Activated naive CD4-positive, alpha-beta T cell treated with anti-CD3 and anti-CD28 coated beads, Interleukin-2, amount 50 U/mL, for 16 hours (primary cell): ENCODE measurements at places on chromosomes 1 and 21.

GRCh38 chr1:25103164-25103795, 129.0 kb downstream of the SYF2 start:
- no peak for DNase-seq

- no peak for DNase-seq
Measured at GRCh38 chr1:56397811-56398231, 181.5 kb downstream of the PLPP3 start.

- no peak for DNase-seq
Measured at GRCh38 chr21:39721885-39722284, 23.1 kb upstream of the IGSF5 start.

DNA sequence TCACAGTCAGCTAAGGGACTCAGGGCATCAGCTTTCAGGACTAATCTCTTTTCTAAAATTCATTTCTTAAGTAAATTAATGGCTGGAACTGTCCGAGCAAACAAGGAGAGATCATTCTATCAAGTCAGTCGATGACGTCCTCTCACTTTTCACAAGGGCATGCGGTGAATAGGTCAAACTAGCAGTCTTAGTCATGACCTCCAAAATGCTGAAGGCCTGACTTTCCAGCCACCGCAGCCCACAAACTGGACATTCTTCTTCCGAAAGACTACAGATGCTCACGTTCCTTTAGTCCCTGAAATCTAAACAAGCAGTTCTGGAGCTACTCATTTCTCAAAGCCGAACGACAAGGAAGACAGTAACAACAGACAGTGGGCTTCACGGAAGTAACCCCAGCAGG, 127.9 kb downstream of the TIAM1 start:
- no peak for DNase-seq

- DNase-seq = no peak
Measured at GRCh38 chr1:107318932-107319331, 178.1 kb downstream of the NTNG1 start.

GRCh38 chr1:205973377-205974232, 29.6 kb downstream of the RAB7B start:
- DNase-seq = no peak

DNA sequence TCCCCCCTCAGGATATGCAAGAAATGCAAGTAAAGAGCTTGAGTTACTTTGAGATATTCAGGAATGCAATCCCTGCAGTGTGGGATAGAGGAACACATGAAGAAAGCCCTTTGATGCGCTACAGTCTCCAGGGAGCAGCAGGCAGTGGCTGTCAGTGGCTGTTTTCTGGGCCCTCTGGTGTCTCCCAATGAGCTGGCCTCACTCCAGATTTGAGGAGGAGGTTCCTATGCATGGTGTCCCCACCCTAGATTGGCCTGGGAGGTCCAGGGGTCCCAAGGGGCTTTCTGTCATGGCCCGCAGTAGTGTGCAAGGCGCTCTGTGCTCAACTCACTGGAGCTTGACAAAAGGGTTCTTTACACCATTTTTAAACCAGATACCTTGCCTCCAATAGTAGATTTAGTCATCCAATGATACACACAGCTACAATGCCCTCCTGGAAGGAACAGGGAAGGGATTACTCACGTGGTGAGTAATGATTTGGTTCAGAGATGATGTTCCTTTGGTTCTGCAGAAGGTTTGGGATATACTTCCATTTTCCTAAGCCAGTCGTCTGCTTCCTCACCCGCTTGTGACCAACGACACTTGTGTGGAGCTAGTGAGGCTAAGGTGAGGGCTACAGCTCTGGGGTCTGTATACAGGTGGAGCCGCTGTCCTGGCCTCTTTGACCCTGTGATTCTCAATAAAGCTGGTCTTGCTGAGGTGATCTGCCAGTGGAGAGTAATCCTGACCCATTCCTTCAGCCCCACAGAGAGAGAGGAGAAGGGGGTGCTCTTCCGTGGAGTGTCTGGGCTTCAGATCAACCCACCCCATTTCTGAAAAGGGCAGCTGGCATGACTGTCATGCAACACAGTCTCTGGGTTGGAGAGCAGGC, 6.6 kb downstream of the BATF3 start:
- no peak for DNase-seq

DNA sequence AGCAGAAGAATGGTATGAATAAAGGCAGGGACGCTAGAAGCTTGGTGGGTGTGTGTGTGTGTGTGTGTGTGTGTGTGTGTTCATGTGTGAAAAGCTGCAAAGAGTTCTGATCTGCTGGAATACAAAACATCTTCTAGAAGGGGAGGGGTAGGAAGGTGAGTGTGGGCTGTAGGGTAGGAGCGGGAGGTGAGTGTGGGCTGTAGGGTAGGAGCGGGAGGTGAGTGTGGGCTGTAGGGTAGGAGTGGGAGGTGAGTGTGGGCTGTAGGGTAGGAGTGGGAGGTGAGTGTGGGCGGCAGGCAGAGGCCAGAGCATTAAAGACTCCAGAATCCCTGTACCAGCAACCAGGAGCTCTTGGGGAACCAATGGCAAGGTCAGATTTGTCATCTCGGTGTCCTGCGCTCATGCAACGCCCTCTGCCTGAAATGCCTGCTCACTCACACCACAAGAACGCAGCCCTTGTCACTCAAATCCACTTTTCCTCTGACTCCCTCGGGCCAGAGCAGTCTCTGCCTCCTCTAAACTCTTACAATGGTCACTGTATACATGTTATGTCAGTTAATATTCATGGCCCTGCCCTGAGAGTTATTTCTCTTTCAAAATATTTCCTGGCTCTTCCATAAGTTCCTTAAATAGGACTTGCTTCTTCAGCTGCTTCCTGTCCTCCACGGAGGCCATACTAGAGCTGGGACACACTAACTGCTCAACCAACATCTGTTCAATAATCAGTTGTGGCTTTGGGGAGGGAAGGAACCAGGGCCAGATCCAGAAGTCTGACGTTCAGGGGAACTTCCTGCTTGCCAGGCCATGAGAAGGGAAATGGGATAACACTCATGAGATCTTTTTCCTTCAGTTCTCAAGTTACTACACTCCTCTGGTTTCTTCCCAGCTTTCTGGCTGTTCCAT, 53.6 kb upstream of the ZNF644 start:
- no peak for DNase-seq

GRCh38 chr1:218752126-218752525, 407.0 kb downstream of the TGFB2 start:
- DNase-seq = no peak

DNA sequence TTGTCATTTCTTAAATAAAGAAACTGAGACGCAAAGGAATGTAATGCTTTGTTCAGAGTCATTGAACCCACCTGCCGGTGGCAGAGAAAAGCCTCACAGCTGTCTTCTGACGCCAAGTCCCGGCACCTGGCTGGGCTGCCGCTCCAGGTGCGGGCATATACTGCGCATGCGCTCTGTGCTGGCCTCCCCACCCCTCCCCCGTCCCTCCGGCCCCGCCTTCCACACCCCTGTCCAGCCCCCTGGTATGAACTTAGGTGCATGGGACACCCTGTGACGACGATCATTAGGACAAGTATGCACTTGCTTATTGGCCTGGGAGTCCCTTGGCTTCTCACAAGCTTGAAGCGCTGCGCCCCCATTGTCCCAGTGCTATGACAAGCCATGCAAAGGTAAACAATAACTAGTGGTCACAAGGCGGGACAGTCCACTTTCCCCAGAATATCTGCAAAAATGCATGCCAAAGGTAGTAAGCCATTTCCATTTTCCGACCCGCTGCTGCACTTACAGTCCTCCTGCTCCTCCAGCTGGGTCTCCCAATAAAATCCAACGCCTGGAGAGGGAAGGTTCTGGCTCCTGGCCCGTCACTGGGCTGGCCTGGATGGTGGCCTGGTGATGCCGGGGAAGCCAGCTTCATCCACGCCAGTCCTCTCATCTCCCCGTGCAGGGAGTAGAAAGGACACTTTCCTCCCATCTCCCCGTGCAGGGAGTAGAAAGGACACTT, 100.4 kb downstream of the PSMG1 start:
- no peak for DNase-seq

GRCh38 chr1:3370856-3371703, 83.4 kb upstream of the ARHGEF16 start:
- no peak for DNase-seq

GRCh38 chr1:32142446-32143301, 34.8 kb downstream of the KPNA6 start:
- DNase-seq = no peak

GRCh38 chr1:241140670-241141069, 216.3 kb downstream of the RGS7 start:
- no peak for DNase-seq

DNA sequence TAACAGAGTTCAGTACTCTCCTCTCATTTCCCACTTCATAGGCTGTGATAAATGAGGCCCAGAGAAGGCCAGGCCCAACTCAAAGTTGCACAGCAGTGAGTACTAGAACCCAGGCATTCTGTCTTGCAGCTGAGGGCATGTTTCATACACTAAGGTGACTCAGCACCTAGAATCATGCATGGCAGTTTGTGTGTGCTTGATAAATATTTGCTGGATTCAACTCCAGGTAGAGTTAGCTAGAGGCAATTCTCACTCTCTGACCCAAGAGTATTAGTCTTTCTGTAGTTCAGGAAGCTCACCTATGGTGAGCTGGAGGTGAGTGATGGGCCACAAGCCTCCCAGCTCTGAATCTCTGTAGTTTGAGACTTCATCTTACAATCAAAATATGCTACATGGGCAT, 10.7 kb downstream of the NKAIN1 start:
- no peak for DNase-seq

GRCh38 chr21:42027822-42028765, 17.9 kb upstream of the ZBTB21 start:
- no peak for DNase-seq

GRCh38 chr1:91349524-91349923, 55.1 kb downstream of the HFM1 start:
- no peak for DNase-seq

- DNase-seq = no peak
Measured at GRCh38 chr1:15443281-15443680, 5.0 kb downstream of the CTRC start.

- DNase-seq = no peak
Measured at GRCh38 chr1:241976229-241976628, 18.7 kb downstream of the BECN2 start.
